GM03348 (cell line): ENCODE measurements at places on chromosomes 3 and 15.

DNA sequence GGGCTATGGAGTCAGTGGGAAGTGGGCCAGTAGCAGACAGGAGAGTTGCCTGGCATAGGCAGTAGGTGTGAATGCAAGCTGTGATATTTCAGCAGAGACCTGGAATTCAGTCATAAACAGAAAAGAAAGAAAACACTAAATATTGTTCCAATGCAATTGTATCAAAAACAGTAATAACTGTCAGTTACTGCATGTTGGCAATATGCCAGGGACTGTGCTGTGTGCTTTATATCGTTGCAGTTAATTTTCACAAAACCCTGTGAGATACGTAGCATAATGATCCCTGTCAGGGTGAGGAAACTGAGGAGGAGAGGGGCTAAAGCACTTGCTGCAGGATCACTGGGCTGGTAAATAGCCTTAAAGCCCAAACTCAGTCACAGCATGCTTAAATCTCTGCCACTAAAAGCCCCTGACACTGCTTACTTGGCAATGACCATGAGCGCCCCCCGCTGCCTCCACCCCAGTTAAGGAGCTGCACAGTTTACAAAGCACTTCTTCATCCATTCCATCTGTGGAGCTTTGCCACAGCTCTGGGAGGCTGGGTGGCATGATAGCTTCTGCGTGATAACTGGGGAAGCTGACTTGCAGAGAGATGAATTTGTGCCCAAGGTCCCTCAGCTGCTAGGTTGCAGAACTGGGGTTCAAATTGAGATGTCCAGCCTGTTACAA, 3.9 kb downstream of the SLC6A1 start:
- DNase-seq, result no peak

DNA sequence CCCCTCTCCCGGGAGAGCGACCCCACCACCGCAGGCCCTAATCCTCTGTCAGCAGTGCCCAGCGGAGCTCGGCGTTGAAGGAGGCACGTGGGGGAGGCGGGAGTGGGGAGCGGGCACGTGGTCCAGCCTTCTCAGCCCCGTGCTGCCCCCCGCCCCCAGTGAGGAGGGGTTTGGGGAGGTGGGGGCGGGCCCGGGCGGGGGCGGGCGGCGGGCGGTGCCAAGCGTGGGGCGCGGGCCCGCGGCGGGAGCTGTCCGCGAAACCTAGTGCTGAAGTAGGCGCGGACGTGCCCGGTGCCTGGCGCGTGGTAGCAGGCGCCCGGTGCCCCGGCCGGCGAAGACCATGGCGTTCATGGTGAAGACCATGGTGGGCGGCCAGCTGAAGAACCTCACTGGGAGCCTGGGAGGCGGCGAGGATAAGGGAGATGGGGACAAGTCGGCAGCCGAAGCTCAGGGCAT, at the start of gene CPLX3:
Gene CPLX3, plus strand, starts transcription at position 264 of the 456 bp plus-strand sequence. Its CDS starts 77 bp downstream, at position 341.
- peak; percentile 73 for DNase-seq

- DNase-seq, result no peak
These were observed 362.1 kb upstream of the ARRDC4 start for GRCh38 chr15:97598353-97598798.

GRCh38 chr3:55320928-55321327, 166.2 kb downstream of the WNT5A start:
- DNase-seq, result no peak

DNA sequence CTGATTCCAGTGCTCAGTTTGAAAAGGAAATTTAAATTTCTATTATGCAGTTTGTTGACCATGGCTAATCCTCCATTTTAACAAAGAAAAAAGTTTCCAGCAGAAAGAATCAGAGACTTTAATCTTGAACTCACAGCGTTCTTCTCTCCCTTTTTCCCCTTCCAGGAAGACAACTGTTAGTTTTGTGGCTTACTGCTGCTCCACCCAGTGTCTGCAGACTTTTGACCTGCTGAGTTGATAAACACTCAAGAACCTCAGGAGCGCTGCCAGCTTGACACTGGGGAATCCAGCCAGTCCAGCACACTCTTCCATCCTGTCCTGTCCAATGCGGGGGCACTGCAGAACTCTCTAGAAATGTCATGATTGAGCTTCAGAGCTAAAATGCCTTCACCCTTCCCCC, 134.6 kb downstream of the LRRC28 start:
- peak; percentile 57 for DNase-seq

DNA sequence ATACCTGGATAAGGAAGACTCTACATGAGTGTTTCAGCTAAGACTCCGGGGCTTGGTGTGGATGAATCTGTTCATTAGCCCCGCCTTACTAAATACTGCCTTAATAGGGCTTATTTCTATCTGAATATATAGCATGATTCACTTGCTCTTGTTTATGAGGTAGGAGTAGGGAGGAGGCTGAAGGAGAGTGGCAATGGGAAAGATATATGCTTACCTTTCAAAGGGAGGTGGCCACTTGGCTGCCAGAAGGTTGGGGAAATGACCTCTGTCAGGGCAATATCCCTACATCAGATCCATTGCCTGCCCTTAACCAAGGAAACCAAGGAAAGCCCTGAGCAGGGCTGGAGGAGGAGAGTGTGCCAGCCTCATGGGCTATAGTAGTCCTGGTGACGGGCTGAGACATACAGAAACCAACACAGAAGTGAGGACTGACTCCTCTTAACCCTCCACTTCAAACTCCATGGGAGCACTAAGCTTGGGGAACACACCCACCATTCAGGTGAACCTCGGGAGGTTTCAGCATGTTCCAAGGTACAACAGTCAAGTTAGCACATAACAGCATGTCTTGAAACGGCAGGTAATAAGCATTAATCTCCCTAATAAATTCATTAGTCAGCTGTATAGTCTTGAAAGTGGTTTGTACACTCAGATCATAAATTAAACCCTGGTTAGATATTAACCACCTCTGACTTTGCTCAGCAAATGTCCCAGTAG, 80.1 kb downstream of the EOMES start:
- no peak for DNase-seq

DNA sequence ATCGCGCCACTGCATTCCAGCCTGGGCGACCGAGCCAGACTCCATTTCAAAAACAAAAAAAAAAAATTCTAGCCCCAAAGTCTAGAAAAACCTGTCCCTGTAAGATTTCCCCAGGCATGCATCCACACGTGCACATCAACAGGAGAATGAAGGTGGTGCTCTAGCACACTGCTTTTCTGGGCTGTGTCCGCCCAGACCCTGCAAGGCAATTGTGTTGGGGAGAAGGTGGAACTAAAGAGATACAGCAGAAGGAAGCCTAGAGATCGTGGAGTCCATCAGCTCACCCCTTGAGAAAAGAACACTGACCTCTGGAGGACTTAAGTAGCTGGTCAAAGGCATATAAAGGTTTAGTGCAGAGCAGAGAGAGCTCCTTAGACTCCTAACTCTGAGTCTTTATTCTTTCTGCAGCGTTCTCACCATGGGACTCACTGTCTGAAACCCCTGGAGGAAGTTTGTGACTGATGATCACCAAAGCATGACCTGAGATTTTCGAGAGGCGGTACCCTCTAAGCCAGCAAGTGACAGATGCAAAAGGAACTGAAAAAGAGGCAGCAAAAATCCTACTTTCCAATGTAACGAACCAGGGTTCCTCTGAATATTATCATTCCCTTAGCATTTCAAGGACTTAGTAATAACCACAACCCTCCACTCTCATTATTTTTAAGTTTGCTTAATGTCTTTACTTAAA, 179.8 kb downstream of the MEX3B start:
- no peak for DNase-seq

- peak; percentile 80 for DNase-seq
These were observed 459.2 kb upstream of the ALCAM start for GRCh38 chr3:104907507-104907906.

- no peak for DNase-seq
These were observed 250.7 kb downstream of the PTPRG start for GRCh38 chr3:61812085-61812484.

- no peak for DNase-seq
These were observed 179.1 kb upstream of the RGMA start for GRCh38 chr15:93268066-93268465.

DNA sequence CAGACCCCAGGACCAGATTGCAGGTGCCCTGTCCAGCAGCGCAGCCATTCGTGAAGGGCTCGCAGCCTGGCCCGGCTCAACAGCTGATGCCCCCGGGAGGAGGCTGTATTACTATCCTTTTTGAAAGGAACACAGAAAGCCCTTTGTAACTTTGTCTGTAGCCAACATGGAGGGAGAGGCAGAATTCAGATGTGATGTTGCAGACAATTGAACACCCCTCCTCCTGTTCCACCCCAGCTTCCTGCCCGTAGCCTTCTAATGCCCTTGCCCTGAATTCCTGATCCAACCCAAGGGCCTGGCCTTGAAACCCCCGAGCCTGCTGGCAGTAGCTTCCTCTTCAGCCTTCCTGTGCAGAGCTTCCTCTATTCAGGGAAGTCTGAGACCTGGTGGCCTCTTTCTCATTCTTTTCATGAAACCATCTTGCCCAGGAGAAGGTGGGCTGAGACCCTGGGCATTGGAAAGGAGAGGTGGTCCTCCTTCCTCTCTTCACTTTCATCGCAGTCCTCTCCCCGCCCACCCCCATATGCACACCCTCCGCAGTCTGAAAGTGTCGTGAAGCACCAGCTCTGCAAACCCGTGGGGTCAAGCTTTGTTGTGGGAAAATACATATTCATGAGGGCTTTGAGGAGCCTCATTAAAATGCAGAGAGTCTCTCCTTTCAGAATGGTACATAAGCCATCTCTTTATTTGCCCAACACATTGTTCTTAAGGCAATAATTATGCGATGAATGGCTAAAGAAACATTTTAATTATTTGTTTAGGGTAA, 109.2 kb downstream of the APBA2 start:
- DNase-seq, result no peak

- no peak for DNase-seq
These were observed 469.6 kb downstream of the SI start for GRCh38 chr3:164608554-164609276.

DNA sequence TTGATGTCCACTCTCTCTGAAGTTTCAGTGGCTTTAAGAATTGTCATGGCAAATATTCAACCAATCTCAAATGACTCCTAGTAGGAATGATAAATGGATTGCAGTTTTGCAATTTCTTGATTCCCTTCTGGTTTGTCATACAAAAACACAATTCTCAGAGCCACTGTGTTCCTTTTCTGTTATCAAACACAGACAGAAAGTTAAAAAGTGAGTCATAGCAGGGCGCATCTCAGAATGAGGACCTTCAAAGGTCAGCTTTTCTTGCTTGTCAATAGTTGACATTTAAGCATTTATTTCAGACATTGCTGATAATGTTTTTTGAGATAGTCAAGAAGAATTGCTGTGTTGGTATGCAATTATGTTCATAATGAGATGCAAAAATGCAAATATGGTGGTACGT, 405.9 kb downstream of the NR2F2 start:
- no peak for DNase-seq

DNA sequence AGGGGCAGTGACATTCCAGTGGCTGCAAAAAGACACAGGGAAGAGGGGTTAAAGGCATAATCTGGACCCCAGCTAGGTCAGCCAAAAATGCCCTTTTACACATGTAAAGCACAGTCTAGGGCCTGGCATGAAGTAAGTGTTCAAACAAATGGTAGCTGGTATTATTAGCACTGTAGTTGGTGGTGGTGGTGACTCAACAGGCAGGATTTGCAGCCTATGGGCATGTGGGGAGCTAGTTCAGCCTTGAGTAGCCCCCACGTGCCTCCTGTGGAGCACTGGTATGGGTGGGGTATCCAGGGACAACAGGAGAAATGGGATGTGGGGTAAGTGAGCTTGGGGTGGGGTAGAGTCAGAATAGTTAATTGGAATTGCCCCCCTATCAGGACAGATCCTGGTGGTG, 27.6 kb downstream of the DNASE1L3 start:
- no peak for DNase-seq

- DNase-seq, result no peak
These were observed 43.8 kb upstream of the TBC1D21 start for GRCh38 chr15:73829523-73829922.

- no peak for DNase-seq
These were observed 20.2 kb downstream of the CNOT10 start for GRCh38 chr3:32705232-32705631.

DNA sequence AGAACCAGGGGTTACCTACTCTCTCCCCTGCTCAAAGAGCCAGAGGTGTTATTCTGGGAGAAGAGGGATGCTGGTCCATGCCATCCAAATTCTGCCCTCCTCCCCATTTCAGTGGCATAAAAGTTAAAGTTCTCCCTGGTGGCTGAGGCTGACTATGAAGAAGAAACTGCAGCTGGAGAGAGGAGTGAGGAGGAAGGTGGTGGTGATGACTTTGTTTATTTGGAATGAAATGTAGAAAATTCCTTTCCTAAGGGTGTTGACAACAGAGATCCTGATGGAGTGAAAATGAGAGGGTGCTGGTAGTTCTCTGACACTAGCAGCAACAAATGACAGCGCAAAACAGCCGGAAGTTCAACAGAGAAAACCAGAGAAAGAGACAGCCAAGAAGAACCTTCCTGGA, 100.4 kb downstream of the PCCB start:
- DNase-seq, result peak; percentile 68

- no peak for DNase-seq
These were observed 447.3 kb downstream of the TAFA4 start for GRCh38 chr3:68485051-68485450.

- DNase-seq, result no peak
These were observed 13.1 kb downstream of the DNAAF4 start for GRCh38 chr15:55494931-55495330.

DNA sequence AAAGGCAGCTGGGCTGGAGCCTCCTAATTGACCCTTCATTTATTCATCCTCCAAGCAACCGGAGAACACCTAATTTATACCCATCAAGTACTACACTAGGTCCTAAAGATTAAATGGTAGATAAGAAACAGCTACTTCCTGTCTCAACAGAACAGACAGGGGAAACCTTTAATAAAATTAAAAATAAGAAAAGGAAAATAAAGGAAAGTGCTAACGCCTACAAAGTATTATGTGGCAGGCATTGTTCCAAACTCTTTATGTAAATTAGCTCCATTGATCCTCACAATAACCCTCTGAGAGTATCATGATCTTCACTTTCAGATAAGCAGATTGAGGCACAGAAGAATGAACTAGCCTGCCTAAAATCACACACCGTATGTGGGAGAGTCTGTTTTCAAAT, 139.5 kb downstream of the CNTN6 start:
- no peak for DNase-seq
